ENCODE measurements at places on chromosomes 4 and X.
A peak's percentile ranks its signal among the peaks of the same experiment; 100 is the strongest.

GRCh38 chrX:997631-998137, 214.8 kb downstream of the CRLF2 start:
- DNase-seq: peak; percentile 51

- no peak for DNase-seq
Observed at GRCh38 chr4:184451726-184452125, 22.6 kb downstream of the IRF2 start.

GRCh38 chr4:153156263-153156662, 48.0 kb upstream of the TRIM2 start:
- no peak for DNase-seq

- DNase-seq: no peak
Observed at GRCh38 chr4:115165503-115165902, 52.1 kb upstream of the NDST4 start.

DNA sequence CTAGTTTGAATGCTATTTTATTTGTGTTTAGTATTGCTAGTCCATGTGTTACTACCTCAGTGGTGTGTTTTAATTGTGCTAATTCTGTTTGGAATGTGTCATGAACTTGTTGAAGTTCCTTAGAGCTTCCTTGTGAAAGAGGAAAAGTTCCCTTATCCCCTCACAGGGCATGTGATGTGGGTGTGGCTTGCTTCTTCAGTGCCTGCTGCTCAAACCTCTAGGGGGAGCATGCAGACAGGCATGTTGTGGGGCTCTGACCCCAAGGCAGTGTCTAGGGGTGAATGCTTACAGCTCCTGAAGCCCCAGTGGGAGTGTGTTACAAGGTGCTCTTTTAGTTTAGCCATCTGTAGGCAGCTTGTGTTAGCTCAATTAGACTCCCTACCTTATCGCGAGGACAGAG, 86.5 kb downstream of the MAGED4 start:
- no peak for DNase-seq

DNA sequence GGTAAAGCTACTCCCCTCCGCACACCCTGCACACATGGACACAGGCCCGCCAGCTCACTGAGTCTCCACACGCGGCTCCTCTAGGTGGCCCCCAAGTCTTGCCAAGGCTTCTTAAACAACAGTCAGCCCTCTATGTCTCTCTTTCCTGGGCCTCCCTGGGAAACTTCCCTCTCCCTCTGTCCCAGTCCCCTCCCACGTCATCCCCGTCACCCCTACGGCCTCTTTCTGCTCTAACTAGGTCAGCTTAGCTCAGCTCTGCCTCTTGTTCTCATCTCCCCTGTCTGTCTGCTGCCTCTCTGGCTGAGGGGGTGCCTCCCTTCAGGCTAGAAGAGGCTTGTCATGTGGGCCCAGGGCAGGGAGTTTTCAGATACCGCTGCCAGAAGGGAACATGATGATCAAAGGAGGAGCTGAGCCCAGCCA, 38.8 kb downstream of the SEPTIN6 start:
- DNase-seq: no peak

- DNase-seq: no peak
Observed at GRCh38 chr4:55819634-55820033, at the start of gene EXOC1L. Gene EXOC1L, plus strand, starts transcription at chr4:55819790. Its CDS starts 237 bp downstream, at chr4:55820027.

GRCh38 chr4:41631523-41631922, 93.6 kb downstream of the LIMCH1 start:
- DNase-seq: no peak

- DNase-seq: no peak
Observed at GRCh38 chrX:99095965-99096635, 1314.0 kb downstream of the PCDH19 start.

DNA sequence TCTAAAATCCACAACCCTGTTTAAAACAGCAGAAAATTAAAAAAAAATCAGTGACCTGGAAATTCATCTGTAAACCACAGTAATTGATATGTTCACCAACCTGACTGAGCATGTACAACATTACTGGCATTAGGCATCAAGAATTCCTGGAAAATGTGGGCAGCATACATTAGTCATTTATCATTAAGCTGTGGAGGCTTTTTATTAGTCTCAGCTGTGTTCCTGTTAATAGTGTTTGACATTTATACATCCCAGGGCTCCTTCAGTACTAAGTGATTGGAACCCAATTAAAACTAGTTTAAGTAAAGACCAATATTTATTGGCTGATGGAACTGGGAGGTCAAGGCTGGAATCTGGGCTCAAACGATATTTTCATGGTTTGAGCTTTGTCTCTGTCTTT, 227.3 kb upstream of the GIMD1 start:
- DNase-seq: no peak

DNA sequence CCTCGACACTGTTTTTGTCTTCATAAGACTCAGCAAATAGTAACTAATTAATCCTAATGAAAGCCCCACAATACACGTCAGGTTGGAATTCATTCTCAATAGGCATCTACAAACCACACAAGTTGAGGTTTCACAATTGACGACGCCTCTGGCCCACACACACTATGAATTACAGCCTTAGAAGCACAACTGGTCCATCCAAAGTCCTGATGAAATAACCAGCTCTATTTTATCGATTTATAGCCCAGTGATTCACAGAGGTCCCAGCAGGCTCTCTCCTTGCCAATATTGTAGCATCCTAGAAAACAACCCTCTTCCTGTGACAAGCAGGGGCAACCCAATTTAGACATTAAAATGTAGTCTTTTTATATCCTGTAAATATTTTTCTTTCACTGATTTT, 112.1 kb downstream of the NR3C2 start:
- DNase-seq: no peak

- no peak for DNase-seq
Observed at GRCh38 chr4:77072195-77072753, 3.5 kb downstream of the CCNI start.

DNA sequence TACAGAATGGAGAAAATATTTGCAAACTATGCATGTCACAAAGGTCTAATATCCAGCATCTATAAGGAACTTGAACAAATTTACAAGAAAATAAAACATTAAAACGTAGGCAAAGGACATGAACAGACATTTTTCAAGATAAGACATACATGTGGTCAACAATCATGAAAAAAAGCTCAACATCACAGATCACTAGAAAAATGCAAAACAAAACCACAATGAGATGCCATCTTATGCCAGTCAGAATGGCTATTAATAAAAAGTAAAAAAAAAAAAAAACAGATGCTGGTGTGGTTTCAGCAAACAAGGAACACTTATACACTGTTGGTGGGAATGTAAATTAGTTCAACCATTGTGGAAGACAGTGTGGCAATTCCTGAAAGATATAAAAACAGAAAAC, 75.8 kb upstream of the IL13RA2 start:
- DNase-seq: no peak

DNA sequence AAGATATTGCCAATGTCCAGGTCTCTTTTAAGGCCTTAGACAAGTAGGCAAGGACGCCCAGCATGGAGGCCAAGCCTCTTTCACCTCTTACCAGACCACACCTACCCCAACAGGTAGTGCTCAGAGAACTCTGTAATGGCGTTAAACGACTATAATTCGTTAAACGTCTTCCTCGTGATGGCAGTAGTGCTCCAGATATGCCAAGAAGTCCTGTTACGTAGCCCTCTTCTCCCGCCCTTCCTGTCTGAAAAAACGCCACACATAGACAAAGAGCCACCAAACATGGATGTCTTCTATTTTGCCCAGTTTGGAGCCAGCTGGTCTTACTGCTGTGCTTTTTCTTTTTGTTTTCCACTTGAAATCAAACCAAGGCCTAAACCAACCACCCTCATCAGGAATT, 190.7 kb downstream of the OR13H1 start:
- peak; percentile 73 for DNase-seq

GRCh38 chr4:15652191-15652590, 3.0 kb downstream of the FBXL5 start:
- no peak for DNase-seq

- no peak for DNase-seq
Observed at GRCh38 chr4:41363384-41363981, 106.8 kb downstream of the UCHL1 start.

- DNase-seq: no peak
Observed at GRCh38 chr4:123380728-123381716, 15.6 kb upstream of the SPRY1 start.

DNA sequence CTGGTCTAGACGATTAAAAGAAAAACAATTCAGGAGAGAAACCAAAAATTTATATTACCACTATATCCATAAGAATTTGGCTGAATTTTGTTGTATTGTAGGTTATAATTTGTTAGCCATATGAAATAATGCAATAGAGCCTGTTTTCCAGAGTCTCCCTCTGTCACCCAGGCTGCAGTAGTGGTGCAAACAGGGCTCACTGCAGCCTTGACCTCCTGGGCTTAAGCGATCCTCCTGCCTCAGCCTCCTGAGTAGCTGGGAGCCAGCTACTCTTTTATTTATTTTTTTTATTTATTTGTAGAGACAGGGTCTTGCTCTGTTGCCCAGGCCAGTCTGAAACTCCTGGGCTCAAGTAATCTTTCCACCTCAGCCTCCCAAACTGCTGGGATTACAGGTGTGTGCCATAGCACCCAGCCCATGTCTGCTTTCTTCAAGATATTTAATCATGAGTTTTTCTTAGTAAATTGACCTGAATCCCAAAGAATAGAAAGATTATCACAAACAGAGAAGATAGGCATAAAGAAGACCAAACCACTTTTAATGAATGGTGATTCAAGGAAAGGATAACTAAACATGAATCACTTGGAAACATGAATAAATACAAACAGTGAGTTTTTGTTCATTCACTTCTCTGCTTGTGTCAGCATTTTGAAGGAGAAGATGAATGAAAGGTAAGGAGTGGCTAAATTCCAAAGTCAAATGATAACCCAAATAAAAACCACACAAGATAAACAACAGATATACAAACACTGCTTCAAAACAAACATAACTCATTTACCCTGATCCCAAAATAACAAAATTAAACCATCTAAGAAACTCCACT, 82.1 kb downstream of the PPP3CA start:
- DNase-seq: no peak

DNA sequence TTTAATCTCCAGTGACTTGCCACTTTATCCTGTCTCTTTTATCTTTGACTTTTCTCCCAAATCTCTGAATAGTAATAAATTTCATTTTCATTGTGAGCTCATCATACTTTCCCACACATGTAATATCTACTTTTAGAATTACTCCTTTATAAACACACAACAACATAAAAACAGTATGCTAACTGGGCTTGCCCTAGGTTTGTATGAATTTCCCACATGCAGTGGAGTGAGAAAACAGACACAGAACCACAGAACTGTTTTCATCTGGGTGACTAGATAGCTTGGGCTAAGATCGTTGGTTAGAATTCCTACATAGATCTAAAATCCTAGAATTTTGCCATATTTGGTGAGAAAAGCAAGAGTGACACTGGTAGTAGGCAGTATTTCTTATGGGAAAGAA, 409.5 kb downstream of the SPRY1 start:
- no peak for DNase-seq

DNA sequence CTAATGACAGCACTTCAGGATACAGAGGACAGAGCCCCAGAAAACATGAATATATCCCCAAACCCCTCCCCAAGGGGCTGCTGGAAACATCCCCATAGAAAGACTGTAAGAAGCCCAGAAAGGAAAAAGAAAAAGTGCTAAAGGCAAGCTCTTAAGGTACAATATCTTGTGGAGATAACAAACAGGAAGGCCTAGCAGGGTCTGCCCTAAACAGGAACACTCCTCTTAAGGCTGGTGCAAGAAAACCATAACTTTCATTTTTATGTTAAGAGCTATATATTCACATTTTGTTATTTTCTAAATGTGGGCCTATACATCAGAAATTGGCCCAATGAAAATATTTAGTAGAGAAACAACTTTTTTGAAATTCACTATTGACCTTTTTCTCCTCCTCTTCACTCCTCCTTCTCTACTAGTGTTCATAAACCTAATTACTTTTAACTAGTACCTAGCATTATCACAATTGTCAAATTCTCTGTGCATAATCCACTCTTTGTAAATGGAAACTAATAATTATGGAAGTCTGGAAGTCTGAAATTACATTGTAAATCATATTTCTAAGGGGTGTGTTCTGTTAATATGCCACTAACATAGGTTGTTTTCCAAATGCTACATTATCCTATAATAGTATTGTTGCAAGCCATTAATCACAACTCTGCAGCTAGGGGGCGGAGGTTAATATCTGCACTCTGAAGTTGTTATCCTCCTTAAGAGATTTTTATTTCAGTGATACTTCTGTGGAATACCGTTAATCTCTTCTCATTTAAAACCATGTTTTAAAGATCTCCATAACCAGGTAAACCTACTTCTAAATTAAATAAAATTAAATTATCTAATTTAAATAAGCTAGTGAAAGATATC, 59.8 kb downstream of the CASK start:
- DNase-seq: no peak

GRCh38 chr4:133581996-133582619, 433.0 kb downstream of the PCDH10 start:
- no peak for DNase-seq

GRCh38 chrX:8048466-8048865, 121.3 kb upstream of the PNPLA4 start:
- no peak for DNase-seq

DNA sequence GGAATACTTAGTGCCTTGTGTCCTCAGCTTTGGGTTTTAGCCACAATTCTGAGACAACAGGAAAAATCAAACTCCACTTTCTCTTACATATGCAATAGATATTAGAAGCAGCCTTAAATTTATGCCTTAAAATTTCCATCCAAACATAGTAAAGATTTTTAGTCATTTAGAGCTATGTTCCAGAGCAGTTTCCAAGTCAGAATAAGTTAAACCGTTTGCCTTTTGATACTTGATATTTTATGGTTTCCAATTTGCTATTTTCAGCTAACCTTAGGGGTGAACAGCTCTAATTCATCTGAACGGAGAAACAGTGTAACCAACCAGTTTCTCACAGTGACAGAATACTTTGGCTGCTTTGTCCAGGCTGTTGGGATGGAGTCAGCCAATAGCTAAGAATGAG, 125.8 kb upstream of the RXFP1 start:
- DNase-seq: no peak

DNA sequence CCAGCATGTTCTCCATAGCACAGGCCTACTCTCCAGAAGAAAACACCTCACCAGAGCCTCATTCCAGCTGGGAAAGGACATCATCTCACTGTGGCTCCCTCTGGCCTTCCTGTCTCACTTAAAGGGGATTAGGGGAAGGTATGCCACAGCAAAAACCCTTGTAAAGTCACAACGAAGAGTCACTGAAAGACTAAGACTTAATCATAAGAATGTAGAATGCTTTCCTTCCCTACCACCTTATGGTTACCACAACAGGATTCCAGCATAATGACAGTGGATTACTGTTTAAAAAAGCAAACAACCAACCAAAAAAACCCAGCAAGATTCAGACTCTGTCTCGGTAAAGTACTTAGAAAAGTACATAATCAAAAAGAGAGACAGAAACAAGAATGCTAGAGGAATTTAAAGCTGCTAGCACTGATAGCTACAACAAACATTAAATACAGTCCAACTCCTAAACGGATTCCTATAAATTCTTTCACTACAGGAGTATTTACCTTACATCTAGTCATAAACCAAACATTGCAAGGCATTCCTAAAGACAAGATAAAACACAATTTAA, 75.1 kb downstream of the BANK1 start:
- no peak for DNase-seq
